ENCODE measurements at places on chromosomes 16 and 17. TPM values are rescaled to one million over a fixed set of nuclear protein-coding genes. Genes with fewer than 3 reads are reported as not detected.

- DNase-seq, result no peak
Measured at GRCh38 chr17:5422505-5422904, 2.5 kb downstream of the RPAIN start.

DNA sequence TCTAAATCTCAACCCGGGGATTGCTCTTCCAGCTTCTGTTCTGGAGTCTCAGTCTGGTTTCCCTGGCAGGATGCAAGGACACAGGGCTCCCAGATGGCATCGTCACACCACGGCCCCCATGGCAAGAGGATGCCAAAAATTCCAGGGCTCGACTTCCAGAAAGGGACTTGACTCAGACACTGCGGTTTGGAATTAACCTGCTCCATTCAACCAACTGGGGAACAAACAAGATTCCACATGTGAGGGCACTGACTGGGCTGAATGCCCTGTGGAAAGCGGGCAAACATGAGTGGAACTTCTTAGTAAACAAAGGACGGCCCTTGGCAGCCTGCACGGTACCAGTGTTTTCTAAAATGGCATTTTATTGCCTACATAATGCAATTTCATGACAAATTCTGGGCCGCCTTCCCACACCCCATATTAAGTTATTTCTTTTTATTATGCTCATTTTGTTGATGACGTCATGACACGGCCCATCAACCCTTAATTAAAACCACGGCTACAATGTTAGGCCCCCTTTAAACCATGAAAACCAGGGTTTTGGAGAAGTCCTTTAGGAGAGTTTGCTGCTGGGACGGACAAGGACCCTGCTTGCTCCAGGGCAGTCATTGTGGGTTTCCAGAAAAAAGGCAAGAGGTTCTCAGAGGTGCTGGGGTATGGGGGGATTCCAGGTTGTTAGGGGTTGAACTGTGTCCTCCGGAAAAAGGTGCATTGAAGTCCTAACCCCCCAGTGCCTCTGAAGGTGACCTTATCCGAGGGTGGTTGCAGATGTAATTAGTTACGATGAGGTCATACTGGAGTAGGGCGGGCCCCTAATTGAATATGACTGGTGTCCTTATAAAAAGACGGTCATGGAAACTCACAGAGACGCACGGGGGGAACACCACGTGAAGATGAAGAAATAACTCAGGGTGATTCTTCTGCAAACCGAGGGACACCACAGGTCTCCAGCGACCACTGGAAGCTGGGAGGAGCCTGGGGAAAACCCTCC, 205.6 kb downstream of the FOXL1 start:
- DNase-seq, result no peak

DNA sequence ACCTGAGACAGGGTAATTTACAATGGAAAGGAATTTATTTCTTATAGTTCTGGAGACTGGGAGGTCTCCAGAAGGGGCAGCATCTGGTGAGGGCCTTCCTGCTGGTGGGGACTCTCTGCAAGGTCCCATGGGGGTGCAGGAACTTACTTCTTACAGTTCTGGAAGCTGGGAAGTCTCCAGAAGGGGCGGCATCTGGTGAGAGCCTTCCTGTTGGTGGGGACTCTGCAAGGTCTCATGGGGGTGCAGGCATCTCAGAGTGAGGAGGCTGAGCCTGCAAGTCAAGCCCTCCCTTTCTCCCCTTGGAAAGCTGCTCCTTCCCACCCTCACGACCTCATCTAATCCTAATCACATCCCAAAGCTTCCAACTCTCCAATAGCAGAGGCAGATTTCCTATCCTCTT, 157.4 kb downstream of the FOXL1 start:
- no peak for DNase-seq

DNA sequence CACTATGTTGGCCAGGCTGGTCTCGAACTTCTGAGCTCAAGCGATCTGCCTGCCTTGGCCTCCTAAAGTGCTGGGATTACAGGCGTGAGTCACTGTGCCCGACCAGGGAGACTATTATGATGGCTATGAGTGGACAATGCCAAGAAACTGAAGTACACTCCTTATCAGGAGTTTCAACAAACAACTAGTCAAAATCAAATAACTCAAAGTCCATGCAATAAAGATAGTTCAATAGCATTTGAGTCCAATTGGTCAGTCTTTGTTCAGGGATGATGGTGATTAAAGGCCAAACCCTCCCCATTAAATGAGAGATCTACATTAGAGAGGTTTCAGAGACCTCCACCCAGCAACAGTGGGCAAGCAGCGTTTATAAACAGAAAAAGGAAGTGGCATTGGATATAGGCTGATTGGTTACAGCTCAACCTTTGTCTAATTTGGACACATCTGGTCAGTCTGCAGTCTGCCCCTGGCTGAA, 8.0 kb downstream of the CHST5 start:
- DNase-seq, result no peak

DNA sequence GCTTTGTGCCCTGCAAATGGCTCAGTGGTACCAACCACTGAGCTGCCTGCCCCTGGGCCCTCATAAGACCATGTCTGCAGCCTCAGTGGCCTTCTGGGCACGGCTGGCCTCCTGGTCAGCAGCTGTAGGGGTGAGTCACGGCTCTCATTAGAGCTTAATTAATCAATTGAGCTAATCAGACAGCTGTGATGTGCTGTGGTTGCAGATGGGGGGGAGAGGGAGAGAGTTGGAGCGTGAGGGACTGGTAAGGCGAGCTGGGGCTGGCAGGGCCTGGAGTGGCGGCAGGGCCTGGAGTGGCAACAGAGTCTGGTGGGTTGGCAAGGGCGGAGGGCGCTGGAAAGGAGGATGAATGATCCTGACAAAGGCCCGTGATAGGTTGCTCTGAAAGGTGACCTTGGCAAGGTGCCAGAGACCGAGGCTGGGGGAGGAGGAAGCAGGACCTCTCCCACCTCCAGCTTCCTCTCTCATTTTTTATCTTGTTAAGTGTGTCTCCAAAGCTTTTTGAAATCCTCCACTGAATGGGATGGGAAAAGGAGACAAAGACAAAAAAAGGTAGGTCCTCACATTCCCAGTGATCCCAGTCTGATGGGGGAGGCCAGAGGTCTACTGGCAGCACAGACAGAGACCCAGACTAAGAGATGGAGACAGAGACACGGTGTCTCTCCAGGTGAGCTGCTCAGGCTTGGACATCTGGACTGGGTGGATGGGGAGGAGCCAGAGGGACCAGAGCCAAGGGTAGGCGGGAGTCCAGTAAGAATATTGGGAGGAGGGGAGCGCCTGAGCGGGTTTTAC, 41.6 kb downstream of the DCAKD start:
- no peak for DNase-seq

DNA sequence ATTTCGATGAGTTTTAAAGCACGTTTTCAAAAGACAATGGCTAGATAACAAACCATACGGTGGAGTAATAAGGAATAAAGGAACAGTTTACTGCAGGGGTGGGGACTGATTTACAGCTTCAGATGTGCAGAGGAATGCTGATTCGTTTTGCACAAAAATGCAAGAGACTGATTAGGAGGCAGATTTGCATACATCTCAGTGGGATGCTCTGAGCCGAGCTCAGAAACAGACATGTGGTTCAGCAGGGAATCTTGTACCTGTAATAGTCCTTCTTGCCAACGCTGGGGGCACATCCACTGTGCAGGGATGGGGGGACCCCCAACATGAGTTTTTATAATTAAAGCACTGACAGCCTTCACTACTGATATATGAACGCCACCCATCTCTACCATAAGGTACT, 308.0 kb downstream of the GRIN2A start:
- DNase-seq, result no peak

GRCh38 chr17:60481604-60482003, 44.4 kb downstream of the APPBP2 start:
- no peak for DNase-seq

- DNase-seq, result no peak
Measured at GRCh38 chr16:54334208-54334607, 47.6 kb upstream of the IRX3 start.

DNA sequence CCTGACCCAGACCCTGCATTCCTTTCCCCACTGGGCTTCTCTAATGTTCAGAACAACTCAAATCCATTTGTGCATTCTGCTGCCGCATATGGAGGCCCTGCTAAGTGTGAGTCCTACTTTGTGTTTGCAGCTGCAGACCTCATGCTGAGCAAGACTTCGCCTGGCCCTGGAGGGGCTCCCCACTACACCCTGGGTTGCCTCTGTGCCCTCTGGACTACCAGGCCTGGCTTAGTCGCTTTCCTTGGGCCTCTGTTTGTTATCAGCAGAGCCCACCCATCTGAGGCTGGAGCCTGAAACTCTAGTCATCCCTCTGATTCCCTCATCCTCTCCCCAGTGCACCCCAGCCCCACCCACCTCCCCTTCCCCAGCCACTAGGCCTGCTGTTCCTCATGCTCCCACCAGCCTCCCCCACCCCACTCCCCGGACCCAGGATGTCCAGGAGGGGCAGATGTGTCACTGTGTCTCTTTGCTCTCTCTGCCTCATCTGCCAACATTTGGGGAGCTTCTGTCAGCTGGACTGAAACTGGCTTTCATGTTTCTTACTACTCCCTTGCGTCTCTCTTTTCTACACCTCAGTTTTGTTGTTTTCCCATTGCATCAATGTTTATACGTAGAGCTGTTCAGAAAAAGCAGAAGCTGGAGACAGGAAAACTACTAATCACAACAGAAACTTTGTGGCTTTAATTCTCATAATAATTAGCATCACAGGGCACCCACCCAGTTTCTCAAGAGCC, 17.9 kb upstream of the CD300E start:
- DNase-seq, result no peak

DNA sequence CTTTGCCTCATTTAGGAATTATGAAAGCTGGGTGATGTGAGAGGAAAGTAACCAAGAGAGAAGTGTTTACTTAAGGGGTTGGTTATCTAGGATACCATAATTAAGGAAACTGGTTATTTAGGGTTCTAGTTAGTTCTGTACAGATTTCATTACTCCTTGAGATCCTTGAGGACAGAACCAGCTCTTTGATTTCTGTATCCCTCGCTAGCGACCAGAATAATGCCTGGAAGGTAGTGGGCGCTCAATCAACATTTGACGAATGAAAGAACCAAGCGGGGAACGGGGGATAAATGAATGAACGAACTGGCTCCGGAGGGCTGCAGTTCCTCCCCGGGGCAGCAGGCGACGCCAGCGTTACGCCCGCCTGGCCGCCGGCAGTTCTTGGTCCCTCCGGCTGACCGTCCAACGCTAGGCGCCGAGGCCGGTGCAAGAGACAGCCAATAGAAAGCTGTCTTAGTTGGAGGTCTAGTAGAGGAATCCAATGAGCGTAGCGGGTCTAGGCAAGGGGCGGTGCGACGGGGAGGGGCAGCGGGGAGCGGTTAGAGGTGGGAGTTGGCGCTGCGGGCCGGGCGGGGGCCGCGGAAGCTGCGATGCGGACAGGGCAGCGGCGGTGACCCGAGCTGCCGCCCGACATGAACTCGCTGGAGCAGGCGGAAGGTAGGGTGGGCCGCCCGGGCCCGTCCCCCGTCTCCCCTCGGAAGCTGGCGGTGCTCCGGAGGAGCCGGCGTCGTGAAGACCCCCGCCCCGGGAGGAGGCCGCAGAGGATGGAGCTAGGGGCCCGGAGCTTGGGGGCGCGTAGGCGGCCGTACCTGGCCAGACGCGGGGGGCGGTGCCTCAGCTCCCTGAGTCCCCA, at the start of gene CNEP1R1:
TSS of gene CNEP1R1 (plus strand) at position 542 of the 853 bp plus-strand sequence. CDS start at position 633, 91 bp downstream.
- DNase-seq, result peak; percentile 97

DNA sequence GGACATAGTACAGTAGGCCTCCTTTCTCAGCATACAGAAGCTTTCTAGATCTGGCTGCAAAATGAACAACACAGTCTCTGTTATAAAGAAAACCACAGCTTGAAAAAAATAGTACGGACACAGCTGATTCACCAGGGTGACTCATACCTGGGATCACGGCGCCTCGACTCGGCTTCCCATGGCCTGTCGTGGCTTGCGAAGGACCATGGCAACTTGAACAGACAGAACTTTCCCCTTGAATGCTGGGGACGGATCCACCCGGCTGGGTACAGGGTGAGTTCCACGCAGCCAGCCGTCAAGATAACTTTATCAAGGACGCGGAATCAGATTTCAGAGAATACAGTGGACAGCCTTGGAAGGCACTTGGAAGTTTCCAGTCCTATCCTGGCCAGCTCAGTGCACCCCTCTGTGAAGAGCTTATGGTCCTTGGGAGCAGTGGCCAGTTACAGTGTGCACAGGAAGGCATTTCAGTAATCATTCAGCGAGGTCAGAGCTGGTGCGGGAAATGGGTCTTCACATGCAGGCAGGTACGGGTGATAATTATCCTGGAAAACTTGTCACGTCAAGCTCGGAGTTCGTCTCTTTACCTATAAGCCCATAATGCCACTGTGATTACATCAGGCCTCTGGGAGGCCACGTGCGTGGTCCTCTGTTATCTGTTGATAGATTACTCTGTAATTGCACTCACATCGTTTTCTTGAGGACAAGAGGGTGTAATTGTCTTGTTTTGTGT, 57.9 kb upstream of the MAF start:
- DNase-seq, result no peak

- peak; percentile 94 for DNase-seq
Measured at GRCh38 chr17:8152112-8152775, at the start of gene PER1. TSS of gene PER1 (minus strand) at chr17:8152404. CDS start at chr17:8150706, 1,698 bp downstream.

DNA sequence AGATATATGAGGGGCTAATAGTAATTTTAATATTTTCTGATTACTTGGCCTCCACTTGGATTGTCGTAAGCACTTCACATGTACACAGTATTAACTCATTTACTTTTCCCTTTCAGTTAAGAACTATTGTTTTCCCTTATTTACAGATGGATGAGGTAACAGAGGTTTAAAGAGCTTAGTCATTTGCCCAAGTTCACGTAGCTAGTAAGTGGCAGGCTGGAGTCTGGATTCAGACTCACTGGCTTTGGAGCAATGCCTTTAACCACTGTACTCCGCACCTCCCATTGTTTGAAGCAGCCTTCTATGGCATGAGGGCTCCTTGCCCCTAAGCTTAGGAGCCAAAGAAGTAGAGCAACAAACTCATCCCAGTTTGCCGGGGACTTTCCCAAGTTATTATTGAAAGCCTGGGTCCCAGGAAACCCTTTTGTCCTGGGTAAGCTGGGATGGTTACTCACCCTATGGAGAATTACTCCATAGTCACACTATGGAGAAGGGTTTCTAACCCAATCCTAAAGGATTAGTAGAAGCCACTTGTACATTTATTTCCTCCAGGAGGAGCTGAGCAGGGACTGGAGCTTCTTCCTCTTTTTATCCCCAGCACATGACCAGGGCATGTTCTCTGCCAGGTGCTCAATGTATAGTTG, 12.3 kb downstream of the FOXL1 start:
- DNase-seq, result no peak

DNA sequence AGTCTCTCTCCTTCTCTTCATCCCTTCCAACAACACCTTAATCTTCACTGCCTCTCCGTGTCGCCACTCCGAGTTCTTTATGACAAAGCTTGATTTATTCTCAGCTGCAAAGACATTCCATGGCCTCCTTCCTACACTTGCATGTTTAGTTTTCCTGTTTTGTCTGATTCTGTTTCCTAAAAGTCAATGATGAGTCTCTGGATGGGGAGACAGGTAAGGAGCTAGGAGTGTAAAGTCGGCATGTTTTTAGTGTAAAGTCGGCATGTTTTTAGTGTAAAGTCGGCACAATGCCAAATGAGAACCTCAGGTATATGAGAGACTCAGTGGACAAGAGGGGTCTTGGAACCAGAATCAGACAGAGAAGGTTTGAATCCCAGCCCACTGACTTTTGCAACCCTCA, 362.3 kb upstream of the EEF2KMT start:
- DNase-seq, result no peak

The BIRC5 gene
- total RNA-seq, result 87.7 TPM

The ITGB3 gene
- 0.93 TPM for total RNA-seq

The RNF227 gene
- 2.8 TPM for total RNA-seq

The OR1A1 gene
- total RNA-seq, result not detected

The TIMP2 gene
- 1.7 TPM for total RNA-seq

The P2RX1 gene
- 0.61 TPM for total RNA-seq

The GCGR gene
- total RNA-seq, result not detected

The IGSF6 gene
- total RNA-seq, result 0.09 TPM

All from activated CD8-positive, alpha-beta memory T cell treated with anti-CD3 and anti-CD28 coated beads, Interleukin-2, amount 10 ng/mL, durations not matched to agents 7 days and 5 days (primary cell).